Breast epithelium (tissue), 4 donors: ENCODE measurements at places on chromosomes 1 and 21. TPM values are rescaled to one million over a fixed set of nuclear protein-coding genes. Genes with fewer than 3 reads are reported as not detected.

GRCh38 chr1:66278260-66279021 lies 255.5 kb upstream of the SGIP1 start:
- no peak for DNase-seq

DNA sequence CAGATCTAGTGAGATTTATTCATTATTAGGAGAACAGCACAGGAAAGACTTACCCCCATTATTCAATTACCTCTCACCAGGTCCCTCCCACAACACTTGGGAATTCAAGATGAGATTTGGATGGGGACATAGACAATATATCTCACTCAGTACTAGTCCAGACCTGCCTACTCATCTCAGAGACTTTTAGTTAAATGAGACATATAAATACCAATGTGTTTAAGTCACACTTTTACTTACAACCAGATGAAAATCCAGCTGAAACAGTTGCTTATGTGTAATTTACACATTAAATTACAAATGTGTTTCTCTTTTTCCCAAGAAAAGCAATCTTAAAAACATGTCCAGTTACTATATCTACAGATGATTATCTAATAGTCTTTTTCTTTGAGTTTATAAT lies 1145.6 kb downstream of the KCNT2 start:
- no peak for DNase-seq

- no peak for DNase-seq
Observed at GRCh38 chr1:91680556-91681155, 180.0 kb downstream of the CDC7 start.

DNA sequence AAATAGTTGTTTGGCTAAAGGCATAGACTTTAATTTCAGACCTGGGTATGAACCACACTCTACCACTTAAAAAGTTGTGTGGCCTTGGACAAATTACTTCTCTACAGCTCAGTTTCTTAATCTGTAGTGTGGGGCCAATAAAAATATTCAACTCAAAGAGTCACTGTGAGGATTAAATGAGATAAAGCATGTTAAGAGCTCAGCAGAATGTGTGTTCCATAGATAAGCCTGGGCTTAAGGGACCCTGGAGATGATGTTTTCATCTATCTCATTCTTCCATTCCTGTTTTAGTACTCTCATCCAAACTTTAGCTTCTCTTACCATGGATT lies 17.7 kb downstream of the S100A10 start:
- no peak for DNase-seq

DNA sequence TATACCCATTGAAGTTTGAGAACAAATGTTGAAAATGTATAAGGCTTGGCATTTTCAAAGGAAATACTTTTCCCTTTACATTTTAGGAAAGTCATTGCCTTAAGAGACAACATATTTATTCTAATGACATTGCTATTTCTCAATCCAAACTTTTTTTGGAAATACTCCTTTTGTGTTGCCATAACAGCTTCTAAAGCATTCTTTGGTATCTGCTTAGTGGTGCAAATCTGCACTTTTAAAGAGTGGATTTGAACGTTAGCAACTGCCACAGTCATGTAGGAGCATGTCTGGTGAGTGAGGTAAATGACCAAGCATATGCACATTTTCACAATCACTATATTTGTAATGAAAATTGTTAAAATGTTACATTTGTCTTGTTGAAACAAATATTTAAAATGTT lies 124.4 kb upstream of the GORAB start:
- DNase-seq: no peak

DNA sequence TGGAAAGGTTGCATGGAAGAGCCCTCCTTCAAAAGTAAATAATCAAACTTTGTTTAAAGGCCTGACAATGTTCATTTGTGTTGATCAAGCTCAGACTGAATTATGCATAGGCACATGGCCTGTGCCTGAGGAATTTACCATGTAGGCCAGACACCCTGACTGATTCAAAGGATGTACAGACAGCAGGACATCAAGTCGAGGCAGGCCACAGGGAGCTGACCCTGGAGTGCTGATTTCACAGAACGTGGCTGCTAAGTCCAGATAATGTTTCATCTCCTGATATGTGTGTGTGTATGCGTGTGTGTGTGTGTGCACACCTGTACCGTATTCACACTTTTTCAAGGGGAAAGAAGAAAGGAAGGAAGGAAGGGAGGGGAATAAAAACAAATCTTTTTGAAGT lies 34.1 kb downstream of the NAV1 start:
- DNase-seq: no peak

- DNase-seq: no peak
Observed at GRCh38 chr1:169899519-169900217, 6.0 kb upstream of the SCYL3 start.

DNA sequence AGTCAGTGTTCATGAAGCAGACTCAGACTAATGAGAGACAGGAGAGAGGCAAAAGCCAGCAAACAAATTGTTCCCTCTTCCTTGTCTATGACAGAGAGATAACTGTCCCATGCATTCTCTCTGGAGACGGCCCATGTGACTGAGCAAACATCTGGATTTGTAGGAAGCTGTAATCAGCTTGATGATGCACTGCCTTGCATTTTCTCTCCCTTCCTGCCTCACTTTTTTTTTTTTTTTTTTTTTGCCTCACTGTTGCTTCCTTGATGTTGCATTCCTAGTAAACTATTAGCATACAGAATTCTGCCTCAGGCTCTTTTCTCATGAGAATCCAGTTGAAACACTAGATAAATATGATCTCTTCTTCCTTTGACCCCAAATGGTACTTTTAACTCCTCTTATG lies 134.5 kb downstream of the HHIPL2 start:
- DNase-seq: no peak

DNA sequence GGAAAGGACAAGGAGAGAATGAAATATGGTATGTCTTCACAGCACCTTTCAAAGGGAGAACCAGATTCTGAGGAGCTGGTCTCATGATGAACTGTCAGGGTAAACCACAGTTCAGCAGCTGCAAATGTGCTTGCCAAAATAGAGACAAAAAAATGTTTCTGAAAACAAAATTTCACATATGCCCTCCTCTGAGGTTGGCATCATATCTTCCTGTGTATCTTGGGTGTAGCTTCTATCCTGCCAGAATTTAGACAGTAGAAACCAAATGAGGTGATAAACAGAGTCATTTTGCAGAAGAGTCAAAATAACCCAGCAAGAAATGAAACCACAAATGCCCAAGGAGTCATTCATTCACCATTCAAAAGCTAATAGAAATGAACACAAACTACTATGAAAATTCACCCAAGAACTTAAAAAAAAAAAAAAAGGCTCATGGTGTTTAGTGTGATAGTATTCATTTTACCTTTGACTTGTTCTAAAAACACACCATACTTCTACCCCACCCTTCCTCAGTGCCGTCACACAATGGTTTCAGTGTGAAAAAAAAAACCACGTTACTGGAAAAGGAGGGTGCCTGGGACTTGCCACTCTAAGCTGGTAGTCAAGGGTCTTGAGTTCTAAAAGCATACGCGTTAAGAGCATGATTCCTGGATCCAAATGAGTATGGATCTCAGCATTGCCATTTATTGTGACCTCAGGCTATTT lies 18.5 kb downstream of the SELL start:
- no peak for DNase-seq

DNA sequence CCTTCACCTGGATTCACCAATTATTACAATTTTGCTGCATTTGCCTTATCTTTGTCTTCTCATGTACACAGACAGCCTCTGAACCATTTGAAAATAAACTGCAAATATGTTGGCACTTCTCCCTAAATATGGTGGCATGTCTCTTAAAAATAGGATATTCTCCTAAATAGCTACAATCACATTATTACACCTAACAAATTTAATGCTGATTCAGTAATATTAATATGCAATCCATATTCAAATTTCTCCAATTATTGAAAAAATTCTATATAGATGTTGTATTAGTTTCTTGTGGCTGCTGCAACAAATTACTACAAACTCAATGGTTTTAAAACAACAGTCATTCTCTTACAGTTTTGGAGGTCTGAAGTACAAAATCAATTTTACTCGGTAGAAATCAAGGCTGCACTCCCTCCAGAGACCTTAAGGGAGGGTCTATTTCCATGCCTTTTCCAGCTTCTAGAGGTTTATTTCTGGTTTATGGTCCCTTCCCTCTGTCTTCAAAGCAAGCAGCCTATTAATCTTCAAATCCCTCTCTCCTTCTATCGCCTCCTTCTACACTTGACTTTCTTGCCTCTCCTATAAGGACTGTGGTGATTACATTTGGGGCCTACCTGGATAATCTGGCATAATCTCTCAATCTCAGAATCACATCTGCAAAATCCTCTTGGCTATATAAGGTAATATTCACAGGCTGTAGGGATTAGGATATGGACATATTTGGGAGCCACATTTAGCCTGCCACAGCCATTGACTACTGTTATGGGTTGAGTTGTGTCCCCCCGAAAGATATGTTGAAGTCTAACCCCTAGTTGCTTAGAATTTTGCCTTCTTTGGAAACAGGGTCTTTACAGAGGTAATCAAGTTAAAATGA lies 52.5 kb upstream of the BOLA1 start:
- DNase-seq: no peak

GRCh38 chr1:220458936-220459335 lies 69.0 kb upstream of the MARK1 start:
- DNase-seq: no peak

GRCh38 chr1:152817309-152817708 lies 5.5 kb downstream of the LCE1B start:
- DNase-seq: no peak

DNA sequence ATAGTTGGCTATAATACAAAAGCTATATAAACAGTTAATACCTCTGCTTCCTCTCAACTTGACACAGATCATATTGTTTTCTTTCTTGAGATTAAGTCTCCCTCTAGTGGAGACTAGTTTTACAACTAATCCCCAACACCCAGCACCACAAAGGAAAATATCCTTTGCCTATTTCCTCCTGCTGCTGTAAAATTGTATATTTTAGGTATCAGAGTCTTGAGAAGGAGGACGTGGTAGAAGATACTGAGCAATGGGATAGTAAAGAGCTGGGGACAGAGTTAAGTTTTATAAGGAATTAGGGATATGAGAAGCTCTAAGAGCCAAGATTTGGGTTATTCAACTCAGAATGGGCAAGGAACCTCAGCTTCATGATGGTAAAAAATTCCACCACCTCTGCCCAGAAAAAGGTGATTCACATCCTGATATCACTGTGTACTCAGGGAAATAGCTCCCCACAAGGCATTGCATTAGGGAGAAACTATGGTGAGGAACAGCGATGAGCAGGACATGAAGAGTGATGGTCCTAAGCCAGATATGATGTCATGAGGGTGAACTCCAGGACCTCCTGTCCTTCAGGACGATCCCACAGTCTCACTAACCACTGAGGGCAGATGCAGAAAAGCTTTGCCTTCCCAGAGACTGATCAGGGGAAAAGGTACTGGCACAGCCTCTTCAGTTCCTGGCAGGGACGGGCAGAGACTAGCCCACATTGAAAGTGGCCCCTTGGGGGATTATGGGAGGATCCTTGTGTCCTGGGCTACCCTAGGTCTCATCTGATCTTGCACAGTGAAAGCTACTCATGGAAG lies 14.7 kb upstream of the CFAP126 start:
- no peak for DNase-seq

DNA sequence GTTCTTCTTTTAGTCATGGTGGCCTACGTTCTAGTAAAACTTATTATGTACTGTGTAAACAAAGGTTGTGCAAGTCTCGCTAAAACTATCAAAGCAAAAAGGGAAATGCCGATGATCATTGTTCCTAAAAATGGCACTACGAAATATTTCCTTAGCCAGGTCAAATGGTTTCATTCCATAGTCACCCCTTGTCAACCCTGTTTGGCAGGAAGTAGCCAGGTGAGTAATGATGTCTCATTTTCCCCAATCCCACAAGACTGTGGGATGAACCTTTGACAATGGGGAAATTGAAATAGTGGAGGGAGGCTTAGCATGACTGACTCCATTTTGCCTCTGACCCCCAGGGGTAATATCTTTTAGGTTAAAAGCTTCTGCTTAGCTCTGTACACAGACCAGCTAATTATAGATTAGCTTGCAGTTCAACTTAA lies 5.6 kb upstream of the REN start:
- no peak for DNase-seq

GRCh38 chr21:26007951-26008498 lies 162.5 kb downstream of the APP start:
- no peak for DNase-seq

DNA sequence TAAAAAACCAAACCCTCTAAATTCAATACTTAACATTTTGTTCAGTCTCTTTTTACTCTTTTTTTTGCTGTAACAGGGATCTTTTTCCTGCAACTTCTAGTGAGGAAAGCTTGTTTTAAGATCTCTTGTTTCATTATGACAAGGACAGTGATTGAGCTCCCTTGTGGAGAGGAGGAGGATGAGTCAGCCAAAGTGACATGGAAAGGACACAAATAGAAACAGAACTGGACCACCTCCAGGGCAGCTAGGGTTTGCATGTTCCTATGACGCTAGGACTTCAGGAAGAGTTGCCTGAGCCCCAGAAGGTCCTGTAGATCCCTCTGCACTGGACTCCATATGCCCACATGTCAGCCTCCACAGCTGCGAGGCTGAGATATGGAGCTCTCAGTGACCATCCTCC lies 212.6 kb upstream of the FAM78B start:
- DNase-seq: no peak

GRCh38 chr1:6471086-6471969 lies 5.4 kb upstream of the TNFRSF25 start:
- no peak for DNase-seq

GRCh38 chr21:40754466-40754865 lies 92.5 kb downstream of the DSCAM start:
- no peak for DNase-seq

DNA sequence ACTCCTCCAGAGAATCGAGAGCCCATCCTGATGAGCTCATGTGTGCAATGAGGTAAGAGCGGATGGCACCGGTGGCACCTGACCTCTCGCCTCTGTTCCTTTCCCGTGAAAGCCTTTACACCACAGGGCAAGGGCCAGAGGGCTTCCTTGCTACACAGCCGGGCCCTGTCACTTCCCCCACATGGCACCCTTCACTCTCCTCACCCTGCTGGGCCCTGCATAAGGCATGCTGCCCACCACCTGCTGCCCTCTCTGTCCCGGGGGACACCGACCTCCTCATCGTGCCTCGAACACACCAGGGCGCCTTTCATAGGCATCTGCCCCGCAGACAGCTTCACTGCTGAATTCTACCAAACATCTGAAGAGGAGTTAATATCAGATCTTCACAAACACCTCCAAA lies 45.1 kb upstream of the C1orf174 start:
- no peak for DNase-seq

GRCh38 chr1:225772323-225772768 lies 5.3 kb upstream of the SRP9 start:
- peak; percentile 91 for DNase-seq

RNF186 gene
- not detected for total RNA-seq

RAB4A gene
- total RNA-seq: 47.8 TPM

EXTL1 gene
- total RNA-seq: not detected

SLC35D1 gene
- 10.8 TPM for total RNA-seq

FMO3 gene
- 6.1 TPM for total RNA-seq

TTC39A gene
- 72.1 TPM for total RNA-seq

C8A gene
- total RNA-seq: not detected

PRR9 gene
- total RNA-seq: not detected

CHRNB2 gene
- 0.73 TPM for total RNA-seq

RHD gene
- total RNA-seq: not detected
